ENCODE measurements at places on chromosomes 2 and 18.

DNA sequence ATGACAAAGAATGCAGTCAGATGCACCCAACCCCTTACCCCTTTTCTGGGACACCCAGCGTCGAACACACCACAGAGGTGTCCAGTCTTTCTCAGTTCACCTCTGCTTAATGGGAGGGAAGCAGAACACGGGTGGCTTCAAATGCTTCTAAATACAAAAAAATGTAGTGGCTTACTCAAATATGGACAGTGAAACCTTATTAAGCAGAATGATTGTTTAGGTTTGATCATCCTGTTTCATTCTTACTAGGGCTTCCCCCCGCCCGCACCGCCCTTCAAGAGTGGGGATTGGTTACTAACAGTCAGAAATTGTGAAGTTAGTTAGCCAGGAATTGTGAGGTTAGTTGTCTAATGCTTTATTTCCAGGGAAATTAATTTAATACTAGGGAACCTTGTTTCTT, 21.6 kb downstream of the ATG16L1 start:
- no peak for DNase-seq

DNA sequence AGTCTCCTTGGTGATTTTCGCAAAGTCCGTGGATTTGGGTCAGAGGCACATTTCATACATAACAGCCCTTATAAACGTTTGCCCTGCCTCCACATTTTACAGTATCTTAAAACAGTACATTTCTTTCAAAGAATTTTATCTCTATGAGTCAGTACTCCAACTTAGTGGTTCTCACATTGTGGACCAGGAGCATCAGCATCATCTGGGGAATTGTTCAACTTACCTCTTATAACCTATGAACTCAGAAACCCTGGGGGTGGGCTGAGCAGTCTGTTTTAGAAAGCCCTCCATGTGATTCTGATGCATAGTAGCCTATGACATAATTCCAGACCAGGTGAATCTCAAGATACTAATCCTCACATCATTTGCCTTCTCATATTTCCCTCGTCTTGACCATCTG, 12.4 kb downstream of the SUPT7L start:
- DNase-seq, result no peak

GRCh38 chr2:205103699-205104098, 558.4 kb downstream of the PARD3B start:
- no peak for DNase-seq

DNA sequence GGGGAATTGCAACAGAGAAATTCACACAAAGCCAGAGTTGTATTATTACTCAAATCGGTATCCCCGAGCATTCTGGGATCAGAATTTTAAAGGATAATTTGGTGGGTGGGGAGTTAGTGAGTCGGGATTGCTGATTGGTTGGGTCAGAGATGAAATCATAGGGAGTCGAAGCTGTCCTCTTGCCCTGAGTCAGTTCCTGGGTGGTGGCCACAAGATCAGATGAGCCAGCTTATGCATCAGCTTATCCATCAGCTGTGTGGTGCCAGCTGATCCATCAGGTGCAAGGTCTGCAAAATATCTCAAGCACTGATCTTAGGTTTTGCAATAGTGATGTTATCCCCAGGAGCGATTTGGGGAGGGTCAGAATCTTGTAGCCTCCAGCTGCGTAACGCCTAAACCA, 34.3 kb upstream of the ITM2C start:
- no peak for DNase-seq

GRCh38 chr2:64859312-64860212, 129.6 kb upstream of the SLC1A4 start:
- peak; percentile 87 for DNase-seq

- no peak for DNase-seq
Observed at GRCh38 chr2:67879586-67880290, 183.1 kb downstream of the C1D start.

DNA sequence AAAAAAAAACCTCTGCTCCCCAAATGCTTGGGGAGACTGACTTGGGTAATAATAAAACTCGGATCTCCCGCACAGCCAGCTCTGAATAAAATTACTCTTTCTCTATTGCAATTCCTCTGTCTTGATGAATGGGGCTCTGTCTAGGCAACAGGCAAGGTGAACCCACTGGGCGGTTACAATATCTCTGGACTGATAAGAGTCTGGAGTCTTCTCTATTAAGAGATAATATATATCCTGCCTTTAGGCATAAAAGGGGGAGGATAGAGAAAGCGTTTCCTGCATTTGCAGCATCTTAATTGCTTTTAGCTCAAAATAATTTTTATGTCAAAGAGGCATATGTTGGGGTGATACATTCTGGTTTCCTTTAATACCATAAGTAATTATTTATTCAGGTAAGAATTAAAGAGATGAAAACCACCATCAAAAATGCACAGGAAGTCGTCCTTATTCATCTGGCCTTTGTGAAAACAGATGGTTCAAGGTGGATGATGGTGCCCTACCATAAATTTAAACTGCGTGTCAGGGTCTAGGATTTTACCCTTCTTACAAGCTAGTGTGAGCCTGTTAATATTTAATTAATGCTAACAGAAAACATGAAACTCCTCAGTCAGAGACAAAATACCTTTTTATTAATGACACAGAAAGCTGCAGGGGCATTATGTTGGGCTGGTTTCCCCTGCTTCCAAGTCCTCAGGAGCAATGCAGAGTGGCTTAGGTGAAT, 736.8 kb downstream of the SOCS6 start:
- DNase-seq, result no peak

DNA sequence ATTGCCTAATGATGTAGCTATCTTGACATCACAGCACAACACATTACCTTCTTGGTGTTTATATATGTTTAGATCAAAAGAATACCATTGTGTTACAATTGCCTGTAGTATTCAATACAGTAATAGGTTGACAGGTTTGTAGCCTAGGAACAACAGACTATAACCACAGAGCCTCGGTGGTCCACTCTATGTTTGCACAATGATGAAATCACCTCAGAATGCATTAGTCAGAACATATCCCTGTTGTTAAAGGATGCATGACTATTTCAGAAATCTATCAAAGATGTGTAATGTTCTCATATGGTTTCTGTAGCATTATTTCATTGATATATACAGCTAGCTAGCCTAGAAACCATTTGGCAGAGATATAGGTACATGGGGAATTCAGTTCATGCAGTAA, 8.9 kb downstream of the METTL5 start:
- DNase-seq, result no peak

DNA sequence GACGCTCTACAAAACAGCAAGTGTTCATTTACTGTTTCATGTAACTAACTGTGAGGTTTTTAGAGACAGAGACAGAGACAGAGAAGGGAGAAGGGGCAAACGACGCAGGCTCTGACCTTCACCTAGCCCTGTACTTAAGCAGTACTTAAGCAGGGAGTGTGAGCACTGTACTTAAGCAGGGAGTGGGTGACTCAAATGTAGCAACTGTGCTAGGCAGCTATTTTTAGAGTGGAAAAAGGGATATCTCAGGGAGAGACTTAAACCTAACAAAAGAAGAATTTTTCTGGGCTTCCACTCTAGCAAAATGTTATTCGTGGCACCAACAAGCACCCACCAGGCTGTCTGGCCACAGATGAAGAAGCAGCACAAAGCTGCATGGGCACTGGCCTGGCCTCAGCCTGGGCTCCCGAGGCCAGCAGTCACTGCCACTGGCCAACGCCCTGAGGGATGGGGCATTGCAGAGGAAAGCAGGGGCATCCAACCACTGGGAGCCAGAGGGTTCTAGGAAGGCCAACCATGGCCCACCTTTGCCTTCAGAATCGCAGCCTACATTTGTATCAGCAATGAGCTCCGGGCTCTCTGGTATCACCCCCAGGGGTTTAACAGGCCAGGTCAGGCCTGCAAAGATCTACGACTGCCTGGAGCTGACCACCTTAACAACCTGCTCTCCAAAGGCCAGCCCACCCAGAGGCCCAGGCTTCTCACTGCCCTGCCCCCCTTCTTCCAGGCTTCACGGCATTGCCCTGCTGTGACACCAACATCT, 154.3 kb downstream of the TTC32 start:
- no peak for DNase-seq

DNA sequence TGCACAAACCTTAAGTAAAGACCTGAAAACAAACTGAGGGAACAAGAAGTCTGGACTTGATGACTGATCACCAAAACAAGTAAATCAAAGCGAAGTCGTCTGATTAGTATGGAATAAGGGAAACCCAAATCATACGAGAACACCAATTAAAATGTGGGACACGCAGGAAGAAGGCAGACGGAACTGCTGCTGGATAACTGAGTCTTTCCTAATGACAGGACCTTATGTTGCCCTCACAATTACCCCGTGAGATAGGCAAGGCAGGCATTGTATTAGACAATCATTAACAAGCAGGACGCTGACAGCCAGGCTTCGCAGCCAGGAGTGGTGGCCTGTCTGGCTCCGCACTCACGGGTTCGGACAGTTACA, 614 bp upstream of the COQ10B start:
- no peak for DNase-seq

DNA sequence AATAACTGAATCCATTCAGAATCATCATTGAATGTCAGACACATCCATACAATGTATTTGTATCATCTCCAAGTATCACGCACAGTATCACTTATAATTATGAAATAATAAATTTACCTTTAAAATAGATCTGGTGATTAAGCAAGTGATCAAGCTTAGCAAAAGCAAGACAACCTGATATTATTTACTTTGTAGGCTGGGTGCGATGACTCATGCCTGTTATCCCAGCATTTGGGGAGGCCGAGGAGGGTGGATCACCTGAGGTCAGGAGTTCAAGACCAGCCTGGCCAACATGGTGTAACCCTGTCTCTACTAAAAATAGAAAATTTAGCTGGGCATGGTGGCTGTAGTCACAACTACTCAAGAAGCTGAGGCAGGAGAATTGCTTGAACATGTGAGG, 421.0 kb upstream of the NETO1 start:
- no peak for DNase-seq

GRCh38 chr2:203734276-203734983, 28.0 kb downstream of the CD28 start:
- DNase-seq, result no peak

- DNase-seq, result peak; percentile 58
Observed at GRCh38 chr2:223055140-223055539, 3.1 kb downstream of the KCNE4 start.

DNA sequence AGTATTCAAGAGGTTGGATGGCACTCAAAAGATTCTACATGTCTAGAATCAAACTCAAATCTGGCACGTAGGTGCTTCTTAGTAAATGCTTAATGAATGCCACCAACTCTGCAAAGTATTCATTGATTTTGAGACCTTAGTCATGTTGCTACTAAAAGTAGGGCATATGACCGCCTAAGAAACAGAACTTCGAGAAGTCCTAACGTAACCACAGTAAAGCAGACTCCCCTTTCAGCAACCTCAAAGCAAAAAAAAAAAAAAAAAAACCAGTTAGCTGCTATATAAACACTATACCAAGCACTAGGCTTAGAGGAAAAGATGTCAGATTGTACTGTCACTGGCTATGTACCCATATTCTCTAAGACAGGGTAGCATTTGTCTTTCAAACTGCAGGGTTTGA, 33.9 kb downstream of the PTCD3 start:
- no peak for DNase-seq

- peak; percentile 45 for DNase-seq
Observed at GRCh38 chr2:198546122-198546521, 741.7 kb downstream of the PLCL1 start.

DNA sequence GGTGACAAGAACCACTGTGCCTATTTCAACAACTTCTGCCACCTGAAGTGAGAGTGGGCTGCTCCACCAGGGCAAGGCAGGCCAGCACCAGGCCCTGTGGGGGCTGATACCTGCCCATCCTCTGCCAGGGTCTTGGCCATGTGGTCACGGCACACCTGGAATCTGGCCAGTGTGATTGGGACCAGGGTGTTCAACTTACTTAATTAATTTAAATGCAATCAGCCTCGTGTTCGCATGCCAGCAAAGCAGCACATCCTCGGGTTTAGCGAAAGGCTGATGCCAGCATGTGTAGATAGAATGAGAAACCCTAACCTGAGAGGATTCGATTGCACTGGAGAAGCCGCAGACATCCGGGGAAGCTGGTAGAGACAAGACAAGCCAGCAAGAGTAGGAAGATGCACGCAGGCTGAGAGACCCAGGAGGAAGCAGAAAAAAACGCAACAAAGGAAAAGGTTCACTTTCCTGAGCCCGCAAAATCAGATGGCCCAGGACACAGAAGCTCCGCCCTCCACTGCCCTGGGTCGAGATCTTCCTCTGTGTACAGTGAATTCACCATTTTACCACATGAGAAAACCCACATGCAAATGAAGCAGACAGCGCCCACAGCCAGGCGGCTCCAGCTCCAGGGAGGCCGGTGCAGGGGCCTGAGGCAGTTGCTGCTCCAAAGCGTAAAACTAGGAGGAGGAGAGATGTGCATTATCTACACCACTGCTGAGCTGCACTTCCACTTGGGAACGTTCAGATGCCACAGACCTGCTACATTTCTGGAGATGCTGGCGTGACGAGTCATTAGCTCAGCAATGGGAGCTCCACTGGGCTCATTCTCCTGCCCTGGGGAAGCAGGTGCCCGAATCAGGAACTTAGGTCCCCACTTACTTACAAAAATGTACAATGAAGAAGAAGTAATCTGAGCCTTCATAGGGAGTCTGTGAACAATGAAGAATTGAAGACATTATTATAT, 92.1 kb downstream of the TMEM18 start:
- no peak for DNase-seq

DNA sequence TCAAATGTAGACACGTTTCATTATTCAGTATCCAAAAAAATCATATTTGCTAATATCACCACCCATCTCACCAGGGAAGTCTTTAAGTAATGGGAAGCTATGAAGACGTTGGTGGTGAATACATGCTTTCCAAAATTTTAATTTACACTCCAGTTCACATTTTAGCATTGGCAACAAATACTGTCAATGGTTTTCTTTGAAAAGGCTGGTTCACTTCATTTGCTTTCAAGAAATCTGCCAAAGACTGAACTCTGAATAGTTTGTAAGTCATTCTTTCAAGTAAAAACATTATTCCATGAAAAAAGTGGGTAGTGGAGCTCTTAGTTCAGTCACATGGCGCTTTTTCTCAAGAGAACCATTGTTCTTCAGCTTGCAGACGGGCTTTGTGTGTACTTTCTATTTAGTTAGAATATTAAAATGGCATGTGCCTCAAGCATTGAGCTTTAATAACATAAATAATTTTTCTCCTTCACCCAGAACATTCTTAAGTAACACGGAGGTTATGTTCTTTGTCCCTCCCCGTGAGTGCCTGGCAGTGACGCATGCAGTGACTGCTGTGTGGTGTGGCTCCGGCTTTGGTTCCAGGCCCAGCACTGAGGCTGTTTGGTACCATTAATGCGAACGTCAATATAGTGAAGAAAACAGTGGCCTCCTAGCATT, 300.0 kb upstream of the HDAC4 start:
- no peak for DNase-seq

GRCh38 chr2:42618972-42619371, 50.5 kb downstream of the MTA3 start:
- DNase-seq, result no peak

- peak; percentile 78 for DNase-seq
Observed at GRCh38 chr2:211454679-211455078, 898.3 kb downstream of the CPS1 start.

GRCh38 chr2:217687771-217688170, 315.0 kb downstream of the TNS1 start:
- no peak for DNase-seq

DNA sequence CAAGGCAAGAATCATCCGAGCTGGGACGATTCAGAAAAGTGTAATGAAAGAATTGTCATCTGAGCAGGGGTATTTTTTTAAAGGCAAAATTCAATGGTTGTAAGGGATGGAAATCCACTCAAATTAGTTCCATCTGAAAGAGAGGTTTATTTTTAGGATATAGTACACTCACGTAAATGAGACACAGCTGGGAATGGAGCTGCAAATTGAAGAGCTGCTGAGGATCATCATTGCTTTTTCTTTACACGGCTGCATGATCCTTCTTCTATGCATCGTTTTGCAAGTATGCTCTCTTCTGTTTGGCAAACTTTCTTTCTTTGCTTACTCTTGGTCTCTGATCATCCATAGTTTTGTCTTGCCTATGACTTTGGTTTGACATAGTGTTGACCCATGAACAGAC, 27.4 kb upstream of the CUL3 start:
- DNase-seq, result no peak
